ENCODE measurements at places on chromosomes 6 and 20.

DNA sequence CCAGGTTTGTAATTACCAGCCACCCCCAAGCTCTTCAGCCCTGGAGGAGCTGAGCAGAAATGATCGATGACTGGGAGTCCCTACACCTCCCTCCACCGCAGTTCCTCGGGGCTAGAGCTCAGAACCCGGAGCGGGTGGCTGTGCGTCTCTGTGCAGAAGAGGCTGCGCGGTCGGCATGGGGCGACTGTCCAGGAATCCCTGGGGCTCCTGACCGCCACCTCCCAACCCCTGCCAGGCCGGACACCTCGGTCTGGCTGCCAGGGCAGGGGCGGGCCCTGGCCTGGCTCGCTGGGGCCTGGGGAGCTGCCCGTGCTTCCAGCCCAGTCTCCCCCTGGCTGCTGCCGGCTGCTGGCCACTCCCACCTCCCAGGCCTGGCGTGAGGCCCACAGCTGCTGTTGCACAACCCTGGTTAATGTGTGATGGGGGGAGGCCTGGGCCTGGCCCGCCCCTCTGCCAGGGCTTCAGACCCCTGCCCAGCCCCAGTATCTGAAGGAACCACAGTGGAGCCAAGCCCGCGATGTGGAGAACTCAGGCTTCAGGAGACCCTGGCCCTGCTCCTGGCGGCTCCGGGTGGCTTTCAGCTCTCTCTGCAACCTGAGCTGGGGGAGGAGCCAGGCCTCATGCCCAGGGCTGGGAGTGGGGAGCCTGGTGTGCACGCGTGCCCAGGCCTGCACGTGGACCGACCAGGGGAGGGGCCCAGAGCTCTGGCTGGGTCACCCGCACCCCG lies 1.2 kb downstream of the SLC2A4RG start:
- peak; percentile 74 for DNase-seq

DNA sequence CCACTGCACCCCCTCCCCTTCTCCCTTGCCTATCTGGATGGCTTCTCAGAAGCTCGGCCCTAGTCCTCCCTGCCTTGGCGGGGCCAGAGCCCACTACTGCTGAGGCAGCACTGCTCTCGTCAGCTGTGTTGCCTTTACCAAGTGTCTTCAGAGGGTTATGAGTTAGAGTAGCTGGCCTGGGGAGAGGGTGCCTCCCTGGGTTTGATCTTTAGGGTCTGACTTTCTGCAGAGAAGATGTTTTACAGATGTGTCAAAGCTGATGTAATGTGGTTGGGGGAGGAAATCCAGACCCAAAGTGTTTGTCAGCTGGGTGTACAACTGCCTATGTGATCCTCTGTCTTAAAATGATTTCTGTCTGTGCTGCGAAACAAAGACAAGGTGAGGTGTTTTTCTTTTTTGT lies 30.4 kb upstream of the PI16 start:
- no peak for DNase-seq

GRCh38 chr6:96235927-96236326 lies 220.2 kb downstream of the FUT9 start:
- no peak for DNase-seq

DNA sequence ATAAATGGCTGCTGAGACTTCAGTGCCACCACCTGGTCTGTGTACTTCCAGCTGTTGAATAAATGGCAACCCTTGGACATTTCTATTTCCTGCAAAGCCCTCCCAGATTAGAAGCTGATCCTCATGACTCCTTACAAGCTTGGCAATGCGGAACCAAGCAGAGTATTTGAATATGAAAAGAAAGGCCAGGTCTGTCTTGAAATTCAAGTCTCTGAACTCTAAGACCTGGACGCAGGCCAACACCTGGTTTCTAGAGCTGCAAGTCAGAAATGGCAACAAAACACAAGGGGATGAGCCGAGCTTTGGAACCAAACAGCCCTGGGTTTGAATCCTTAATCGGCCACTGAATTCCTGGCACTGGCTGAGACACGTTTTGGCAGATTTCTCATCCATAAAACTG lies 353.4 kb downstream of the PTPRT start:
- no peak for DNase-seq

- DNase-seq: no peak
Observed at GRCh38 chr6:17980329-17980728, 7.1 kb downstream of the KIF13A start.

DNA sequence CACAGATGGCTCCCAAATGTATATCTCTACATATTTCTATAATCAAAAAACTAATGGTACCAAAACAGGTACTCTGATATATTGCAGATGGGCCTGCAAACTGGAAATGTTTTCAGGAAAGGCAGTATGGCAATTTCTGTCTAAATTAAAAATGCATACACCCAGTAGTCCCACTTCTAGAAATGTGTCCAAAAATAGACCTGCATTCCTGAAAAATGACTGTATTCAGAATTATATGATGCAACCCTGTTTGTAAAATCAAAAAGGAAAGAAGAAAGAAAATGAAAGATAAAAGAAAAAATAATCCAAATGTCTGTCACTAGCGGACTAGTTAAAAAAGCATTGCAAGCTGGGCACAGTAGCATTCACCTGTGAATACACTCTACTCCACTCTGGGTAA lies 12.9 kb upstream of the MICB start:
- no peak for DNase-seq

Data from NCI-H460 (cell line).